NCI-H2081 treated with DMSO at 0.1 percent for 48 hours (cell line): ENCODE measurements at places on chromosomes 11 and 22.

GRCh38 chr22:21642584-21643448, 714 bp downstream of the SDF2L1 start:
- peak; percentile 33 for DNase-seq

DNA sequence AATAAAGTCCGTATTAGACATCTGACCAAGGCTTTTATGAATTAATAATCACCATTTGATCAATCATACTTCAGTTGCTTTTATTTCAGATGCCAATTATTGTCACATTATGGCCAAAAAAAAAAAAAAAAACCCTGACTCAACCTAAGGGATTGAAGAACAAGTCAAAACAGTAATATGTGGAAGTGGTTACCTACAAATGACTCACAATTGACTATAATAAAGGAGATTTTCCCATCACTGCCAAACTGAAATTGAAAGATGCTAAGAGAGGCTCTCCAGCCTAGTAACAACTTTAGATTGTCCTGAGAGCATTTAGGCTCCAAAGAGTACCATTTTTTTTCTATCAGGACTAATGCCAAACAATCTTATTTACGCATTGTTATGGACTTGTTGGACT, 35.2 kb downstream of the SOX6 start:
- DNase-seq: no peak

GRCh38 chr22:47629273-47629711, 866.8 kb downstream of the TBC1D22A start:
- DNase-seq: no peak

DNA sequence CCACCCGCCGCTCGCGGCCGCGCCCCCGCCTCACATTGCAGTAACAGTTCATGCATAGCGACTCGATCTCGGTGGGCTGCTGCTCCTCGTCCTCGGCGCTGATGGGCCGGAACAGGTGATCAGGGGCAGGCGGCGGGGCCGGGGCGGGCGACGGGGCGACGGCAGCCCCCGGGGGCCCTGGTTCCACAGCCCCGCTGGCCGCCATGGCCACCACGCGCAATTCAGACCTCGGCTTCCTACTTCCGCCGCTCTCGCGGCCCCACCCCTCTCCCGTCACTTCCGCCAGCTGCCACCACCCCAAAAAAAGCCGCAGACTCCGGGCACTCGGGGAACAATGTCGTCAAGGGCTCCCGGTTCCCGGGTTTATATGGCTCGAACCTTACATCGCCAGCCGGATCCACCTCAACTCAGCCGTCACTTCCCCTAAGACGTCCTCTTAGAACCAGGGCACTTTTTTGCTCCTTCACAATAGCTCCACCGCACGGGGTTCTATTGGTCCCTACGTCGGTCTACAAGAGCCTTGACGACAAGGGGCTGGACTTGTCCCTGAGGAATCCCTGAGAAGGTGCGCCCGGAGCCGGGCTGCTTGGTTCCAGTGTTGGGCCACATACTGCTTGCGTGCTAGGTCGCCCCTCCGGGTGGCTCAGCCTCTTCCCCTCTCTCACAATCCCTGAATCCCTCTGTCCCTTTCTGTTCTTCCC, at the start of gene ZPR1:
TSS of gene ZPR1 (minus strand) at position 238 of the 701 bp plus-strand sequence. CDS start at position 205, 33 bp downstream.
- DNase-seq: no peak

- DNase-seq: no peak
These were observed 534.3 kb downstream of the ETS1 start for GRCh38 chr11:128052912-128053641.

DNA sequence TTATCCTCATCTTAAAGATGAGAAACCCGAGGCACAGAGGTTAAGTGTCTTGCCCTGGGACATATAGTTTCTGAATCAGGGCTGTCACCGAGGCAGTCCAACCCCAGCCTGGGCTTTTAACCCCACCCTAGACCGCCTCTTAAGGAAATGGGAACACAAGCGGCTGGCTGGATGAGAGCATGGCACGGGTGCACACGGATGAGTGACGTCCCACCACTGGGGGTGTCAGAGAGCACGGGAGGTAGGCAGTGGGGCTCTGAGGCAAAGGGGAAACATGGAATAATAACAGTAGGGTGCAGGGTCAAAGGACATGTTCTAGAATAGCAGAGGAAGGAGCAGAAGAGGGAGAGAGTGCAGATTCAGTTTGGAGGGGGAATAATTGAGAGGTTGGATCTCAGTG, 22.3 kb downstream of the PPFIBP2 start:
- DNase-seq: no peak

DNA sequence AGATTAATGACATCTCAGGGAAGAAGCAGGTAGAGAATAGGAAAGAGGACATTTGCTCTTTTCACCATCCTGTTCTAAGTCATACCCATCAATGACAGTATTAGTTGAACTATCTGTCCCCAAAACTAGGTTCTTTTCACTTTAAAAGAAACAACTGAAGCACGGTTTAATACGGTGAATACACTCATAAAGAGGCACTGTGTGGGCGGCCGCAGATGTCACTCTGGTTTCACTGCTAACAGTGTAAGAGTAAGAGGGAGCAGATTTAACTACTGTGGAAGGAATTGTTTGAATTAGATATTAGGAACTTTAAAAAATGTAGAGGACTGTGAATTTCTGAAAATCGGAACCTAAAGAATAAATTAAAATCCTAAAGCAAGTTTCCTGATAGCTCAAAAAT, 49.5 kb downstream of the VSIG10L2 start:
- DNase-seq: no peak

DNA sequence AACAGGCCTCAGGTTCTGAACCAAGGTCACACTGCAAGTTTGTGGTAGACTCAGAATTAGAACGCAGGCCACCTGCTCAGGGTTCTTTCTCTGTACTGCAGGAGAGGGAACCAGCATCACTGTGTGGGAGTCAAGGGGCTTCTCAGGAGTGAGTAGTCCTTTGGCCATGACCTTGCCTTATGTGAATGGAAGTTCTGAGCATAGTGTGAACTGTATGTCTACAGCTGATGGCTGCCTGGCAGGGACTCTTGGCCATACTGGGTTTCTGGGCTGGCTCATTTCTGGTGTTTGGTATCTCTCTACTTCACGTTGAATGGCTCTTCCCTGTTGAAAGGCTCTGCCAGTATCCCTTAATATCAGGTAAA, 40.1 kb upstream of the TUB start:
- no peak for DNase-seq

GRCh38 chr11:17921659-17922415, 91.0 kb downstream of the SERGEF start:
- DNase-seq: no peak

DNA sequence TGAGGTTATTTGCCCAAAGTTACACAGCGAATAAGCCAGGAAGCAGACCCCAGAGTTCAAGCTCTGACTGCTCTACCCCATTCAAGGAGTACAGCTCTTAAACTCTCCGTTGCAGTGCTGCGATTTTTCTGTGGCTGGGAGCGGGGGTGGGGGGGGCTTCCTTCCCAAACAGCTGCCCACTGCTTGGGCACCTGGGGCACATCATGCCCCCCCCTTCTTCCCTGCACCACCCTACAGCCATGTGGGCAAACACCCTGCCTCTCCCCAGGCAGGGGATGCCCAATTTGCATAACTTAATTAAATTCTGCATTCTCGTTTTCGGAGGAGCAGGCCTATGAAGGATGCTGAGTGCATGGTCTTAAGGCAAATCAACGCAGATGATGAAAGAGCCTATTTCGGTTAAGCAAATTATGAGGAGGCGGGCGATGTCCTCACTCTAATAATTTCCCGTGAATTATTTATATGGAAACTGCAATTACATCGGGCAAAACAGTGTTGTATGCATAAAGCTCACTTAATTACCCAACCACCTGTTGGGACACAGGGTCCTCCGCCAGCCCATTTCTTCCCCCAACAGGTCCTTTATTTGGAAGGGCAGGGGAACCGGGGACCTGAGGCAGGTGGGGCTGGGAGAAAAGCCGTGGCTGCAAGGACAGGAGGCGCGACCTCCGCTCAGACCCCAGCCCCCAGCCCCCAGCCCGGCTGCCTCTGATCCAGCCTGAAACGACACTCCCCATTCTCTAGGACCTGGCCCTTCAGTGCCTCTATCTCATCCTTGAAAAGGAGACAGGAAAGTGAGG, 610.5 kb downstream of the BUD13 start:
- peak; percentile 72 for DNase-seq

GRCh38 chr22:17868771-17869170, 94.5 kb upstream of the BID start:
- no peak for DNase-seq

GRCh38 chr22:38513063-38513462, 7.0 kb upstream of the DDX17 start:
- no peak for DNase-seq

GRCh38 chr11:128518493-128519207, 68.7 kb downstream of the ETS1 start:
- no peak for DNase-seq

DNA sequence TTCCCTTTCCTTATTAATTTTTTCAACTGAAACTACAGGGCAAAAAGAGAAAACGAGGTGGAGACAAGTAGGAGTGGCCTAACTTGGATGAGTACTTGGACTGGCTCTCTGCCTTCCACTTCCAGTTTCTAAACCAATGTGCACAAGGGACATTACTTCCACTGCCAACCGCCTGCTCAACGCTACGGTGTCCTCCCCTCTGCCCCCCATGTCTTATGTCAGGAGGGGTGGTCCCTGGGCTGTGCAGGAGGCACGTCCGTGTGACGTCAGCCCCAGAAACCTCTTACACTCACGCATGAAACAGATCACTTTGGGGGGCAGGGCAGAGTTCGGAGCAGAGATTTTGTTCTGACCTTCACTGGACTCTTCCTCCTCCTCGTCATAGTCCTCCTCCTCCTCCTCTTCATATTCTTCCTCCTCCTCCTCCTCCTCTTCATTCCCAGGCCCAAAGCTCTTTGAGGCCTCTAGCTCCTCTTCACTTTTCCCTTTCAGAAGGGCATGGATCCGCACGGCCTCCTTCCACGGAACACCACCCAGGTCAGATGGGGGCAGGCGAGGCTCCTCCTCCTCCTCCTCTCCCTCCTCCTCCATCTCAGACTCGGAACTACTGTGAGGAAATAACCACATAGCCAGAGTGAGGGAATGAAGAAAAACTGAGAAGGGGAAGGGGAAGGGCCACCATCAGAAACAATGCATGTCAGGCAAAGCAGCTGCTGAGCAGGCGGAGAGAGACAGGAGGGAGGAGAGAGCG, 57.4 kb upstream of the BID start:
- DNase-seq: no peak
